ENCODE measurements at places on chromosomes 4 and X.
A peak's percentile ranks its signal among the peaks of the same experiment; 100 is the strongest.

DNA sequence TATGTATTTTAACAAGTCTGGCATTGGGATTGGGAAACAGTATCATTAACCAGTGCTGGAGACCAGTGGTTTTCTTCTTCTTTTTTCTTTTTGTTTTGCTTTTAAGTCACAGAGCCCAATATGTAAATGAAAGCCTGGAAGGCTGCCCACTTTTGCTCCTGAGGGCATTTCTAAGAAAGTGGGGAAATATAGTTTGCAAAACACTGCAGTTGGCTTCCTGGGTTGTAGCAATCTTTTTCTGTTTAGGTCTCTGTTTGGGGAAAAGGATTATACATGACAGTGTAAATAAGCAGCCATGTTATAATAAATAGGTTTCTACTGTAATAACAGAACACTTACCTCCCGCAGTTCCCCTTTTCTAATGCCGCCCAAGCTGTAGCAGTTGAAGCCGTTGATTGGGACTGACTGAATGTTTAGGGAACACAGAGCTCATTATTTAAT lies 105.5 kb downstream of the TMEM164 start:
- no peak for DNase-seq

- no peak for DNase-seq
Observed at GRCh38 chr4:185638548-185639301, 103.4 kb upstream of the PDLIM3 start.

DNA sequence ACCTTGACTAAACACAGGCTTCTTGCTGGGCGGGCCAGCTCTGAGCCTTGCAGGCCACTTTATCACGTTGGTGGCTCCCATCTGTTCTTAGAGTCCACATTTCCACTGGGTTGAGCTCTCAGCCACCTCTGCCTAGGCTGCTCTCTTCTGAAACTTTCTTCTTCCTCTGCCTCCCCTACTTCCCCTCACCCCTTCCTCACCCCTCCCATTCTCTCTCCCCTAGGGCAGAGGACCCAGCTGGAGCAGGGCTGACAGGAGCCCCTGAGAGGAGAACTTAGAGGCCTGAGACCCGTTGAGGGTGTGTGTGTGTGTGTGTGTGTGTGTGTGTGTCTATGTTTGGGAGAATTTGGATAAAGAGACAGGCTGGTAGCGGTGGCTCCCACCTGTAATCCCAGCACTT lies 19.9 kb upstream of the TMSB4X start:
- no peak for DNase-seq

- DNase-seq = peak; percentile 16
Observed at GRCh38 chr4:102687373-102687981, 73.3 kb downstream of the MANBA start.

- DNase-seq = peak; percentile 43
Observed at GRCh38 chrX:57232658-57233360, 53.7 kb upstream of the FAAH2 start.

DNA sequence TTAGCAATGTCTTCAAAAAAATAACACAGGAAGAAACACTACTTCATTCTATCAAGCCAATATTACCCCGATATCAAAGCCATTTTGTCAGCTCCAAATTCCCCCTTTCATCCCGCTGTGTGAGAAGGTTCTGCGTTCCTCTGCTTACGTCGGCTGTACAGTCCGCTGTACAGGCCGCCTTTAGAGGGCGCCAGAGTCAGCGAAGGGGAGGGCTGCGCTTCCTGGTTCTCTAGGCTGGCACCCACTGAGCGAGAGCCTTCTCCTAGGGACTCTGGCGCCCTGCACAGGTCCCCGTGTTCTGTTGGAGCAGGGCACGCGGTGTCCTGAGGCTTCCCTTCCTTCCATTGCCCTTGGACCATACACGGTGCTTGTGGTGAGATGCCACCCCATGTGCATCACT lies 25.3 kb upstream of the CT45A1 start:
- peak; percentile 6 for DNase-seq

DNA sequence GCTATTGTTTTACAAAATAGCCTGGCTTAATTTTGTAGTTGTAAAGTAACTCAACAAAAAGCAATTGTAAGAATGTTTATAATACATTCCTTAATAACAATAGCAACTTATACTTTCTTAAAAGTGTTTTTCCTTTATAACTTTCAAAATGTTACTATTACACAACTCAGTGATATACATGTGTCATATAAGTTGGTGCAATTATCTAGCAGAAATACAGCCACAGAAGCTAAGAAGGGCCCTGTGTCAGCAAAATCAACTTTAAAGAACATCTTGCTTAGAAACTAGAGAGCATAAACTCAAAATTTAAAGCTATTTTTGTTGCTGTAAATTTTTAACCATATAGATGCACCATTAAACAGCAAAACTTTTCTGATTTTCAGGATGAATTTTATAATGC lies 41.4 kb upstream of the MAB21L2 start:
- no peak for DNase-seq

DNA sequence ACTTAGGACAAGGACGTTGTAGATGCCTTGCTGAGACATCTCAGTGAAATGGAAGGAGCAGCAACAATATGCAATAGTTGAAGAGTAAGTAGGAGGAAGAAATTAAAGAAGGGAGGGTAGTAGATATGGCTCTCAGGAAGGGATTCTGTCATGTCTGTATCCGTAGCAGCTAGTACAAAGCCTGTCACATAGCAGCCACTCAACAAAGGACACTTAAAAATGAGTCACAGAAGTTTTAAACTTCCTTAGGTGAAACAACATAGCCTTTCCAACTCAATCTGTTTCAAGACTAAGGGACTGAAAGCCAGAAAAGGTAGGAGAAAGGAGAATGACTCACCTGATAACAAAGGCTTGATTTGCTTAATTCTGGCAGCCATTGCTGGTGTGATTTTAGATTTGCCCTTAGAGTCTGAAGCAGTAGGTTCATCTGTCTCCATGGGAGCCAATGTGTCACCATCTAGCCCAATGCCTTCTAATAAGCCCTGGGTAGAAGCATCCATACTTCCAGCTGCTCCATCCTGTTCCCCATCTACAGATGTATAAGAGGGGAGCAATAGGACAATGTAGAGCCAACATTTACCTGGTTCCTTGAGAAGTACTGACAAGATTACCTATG lies 86.6 kb downstream of the HUWE1 start:
- DNase-seq = no peak

- no peak for DNase-seq
Observed at GRCh38 chr4:48687313-48688051, 92.6 kb downstream of the FRYL start.

DNA sequence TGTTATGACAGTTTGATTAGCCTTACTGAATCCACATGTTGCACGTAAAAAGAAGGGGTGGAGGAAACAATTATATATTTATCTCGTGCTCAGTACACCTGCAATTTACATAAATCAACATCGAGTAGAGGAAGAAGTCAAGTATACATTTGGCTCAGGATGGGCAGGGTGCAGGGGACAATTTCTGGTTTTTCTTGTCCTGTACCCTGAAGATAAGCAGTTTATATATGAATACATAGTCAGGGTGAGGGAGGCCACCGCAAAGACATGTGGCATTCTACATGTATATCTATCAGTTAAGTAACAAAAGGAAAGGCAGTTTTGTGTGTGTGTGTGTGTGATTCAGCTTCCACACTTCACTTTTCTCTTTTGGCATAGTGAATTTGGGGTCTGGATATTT lies 11.1 kb upstream of the EREG start:
- no peak for DNase-seq

DNA sequence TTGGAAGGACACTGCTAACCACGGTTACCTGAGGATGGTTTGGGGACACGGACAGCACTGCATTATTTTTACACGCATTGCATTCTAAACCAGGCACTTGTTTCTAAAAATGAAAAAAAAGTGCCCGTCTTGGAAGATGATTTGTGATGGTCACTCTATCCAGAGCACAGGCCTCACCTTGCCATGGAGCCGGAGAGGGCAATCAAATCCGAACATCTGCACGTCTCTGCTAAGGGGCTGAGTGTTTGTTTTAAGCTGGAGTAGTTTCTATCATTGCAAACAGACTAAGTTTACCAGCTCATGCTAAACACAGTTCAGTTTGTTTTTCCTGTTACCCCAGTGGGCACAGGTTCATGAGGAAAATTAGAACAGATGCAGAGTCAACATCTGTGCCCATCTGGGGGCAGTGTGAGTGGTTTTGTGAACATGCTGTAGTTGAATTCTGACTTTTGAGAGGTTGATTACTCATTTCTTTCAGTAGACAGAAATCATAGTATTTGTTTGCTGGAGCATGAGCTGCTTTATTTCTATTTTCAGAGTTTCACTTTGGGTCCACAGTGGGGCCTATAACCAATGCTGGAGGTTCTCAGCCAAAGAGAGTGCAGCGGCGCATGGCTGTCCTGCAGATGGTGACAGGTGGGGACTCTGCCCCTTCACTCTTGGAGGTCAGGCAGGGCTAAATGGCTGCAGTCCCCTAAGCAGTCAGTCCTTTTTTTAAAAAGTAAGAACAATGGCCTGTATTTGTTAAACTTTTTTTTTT lies 65.4 kb upstream of the ENPP6 start:
- peak; percentile 90 for DNase-seq

DNA sequence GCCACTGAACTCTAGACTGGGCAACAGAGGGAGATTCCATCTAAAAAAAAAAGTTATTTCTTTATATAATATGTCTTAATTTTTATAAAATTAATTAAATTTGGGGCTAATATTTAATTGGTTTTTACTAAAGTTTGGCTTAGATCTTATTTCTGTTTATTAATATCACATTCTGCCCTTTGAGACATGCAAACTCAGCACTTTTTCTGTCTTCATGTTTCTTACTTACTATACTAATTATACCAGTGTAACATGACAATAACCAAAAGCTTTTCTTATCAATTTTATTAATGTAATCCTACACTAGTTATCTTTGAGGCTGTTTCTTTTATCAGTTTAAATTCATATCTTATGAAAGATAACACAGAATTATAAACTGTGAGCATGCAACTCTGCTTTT lies 475.9 kb upstream of the GRID2 start:
- no peak for DNase-seq

DNA sequence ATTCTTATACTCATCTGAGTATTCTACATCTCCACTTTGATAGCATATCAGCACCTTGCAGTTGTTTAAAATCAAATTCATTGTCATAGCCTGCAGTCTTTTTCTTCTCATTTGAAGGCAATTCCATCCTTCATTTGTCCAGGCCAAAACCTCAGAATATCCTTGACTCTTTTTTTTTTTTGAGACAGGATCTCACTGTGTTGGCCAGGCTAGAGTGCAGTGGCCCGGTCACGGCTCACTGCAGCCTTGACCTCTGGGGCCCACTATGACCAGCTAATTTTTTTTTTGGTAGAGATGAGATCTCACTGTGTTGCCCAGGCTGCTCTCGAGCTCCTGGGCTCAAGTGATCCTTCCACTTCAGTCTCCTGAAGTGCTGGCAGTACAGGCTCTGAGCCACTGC lies 2.6 kb downstream of the MRPL1 start:
- DNase-seq = no peak

DNA sequence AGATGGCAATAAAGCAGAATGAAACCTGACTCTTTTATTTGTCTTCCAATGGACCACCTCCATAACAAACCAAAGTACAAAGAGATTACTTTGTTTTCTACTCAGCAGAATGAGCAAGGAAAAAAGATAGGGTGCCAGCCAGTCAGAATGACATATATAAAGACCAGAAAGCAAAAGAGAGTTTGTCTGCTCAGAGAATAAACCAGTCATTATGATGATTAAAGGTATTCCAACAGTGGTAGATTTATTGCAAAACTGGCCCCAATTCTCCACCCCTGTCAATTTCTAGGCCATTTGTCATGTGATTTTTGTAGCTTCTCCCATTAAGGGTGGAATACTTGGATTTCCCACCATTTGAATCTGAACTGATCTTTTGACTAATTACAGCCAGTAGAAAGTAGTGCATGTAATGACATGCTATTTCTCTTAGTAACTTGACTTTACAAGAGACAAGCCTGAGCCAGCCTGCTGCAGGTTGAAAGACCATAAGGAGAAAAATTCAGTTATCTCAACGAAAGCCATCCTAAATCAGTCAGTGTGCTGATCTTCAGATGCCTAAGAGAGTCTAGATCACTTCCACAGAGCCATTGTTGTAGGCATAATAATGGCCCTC lies 203.1 kb downstream of the EPHA5 start:
- no peak for DNase-seq

DNA sequence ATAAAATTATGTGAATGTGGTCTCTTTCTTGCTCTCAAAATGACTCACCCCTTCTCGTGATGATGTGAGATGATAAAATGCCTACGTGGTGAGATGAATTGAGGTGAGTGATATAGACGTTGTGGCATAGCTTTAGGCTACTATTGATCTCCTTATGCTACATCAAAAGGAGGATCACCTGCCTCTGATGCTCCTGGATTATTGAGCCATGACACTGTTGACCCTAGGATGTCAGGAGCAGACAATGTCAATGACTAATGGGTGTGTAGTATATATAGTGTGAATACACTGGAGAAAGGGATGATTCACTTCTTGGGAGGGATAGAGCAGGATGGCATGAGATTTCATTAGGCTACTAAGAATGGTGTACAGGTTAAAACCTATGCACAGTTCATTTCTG lies 210.7 kb upstream of the PRPS2 start:
- DNase-seq = peak; percentile 5

DNA sequence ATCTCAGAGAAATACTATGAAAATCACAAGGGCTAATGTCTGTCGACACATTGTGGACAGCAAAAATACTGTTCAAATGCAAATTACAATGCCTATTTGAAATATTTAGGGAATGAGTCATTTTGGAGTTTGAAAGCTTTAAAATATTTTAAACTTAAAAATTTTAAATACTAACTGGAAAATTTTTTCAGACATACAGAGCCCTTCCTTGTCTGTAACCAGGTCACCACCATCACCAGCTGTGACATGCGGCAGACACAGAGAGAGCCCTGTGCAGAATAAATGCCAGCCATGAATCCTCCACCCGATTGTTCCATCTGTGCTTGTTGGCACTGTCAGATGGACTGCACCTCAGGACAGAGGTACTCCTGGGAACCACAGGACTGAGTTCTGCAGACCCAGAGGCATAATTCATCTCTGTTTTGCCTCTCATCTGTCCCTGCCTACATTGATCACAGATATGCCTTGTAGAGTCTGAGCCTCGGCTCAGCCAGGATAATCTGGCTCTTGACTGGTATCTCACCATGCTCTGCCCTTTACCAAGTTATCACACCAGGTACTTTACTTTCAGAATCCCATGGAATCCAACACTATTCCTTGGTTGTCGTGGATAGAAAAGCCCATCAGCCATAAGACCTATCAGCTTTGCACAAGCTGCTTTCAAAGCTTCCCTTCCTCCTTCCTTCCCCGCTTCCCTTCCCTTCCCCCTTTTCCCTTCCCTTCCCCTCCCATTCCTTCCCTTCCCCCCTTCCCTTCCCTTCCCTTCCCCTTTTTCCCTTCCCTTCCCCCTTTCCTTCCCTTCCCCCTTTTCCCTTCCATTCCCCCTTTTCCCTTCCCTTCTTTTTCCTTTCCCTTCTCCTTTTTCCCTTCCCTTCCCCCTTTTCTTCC lies 67.2 kb downstream of the TBC1D9 start:
- no peak for DNase-seq

GRCh38 chr4:65502131-65502701 lies 168.1 kb downstream of the EPHA5 start:
- no peak for DNase-seq

DNA sequence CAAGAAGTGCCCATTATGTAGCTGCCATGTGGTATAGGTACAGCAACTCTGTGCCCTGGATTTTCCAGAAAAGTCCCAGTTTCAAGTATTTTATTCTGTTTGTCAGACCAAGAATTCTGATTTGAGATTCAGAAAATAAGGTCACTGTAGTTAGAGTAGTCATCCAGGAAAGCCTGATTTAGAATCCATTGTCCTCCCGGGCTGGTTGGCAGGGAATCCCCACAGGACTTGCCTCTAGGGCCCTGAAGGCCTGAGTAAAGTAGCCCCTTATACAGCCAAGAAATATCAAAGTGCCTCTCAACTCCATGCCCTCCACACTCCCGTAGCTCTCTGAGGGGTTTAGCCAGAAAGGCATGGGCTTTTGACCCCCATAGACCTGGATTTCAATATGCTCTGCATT lies 36.3 kb downstream of the RTL5 start:
- DNase-seq = no peak
